SJSA1 (cell line): ENCODE measurements at places on chromosomes 2 and 18. TPM values are rescaled to one million over a fixed set of nuclear protein-coding genes. Genes with fewer than 3 reads are reported as not detected.

The ALPI gene
- total RNA-seq = not detected in 2 replicates

The HOXD12 gene
- total RNA-seq = 0.13 TPM in 1 of 2 replicates, not detected in the other

The SCYGR4 gene
- not detected in 2 replicates for total RNA-seq

The FLACC1 gene
- 0.58 and 0.75 TPM in 2 replicates for total RNA-seq

The KIAA2012 gene
- 0.03 TPM in 1 of 2 replicates, not detected in the other for total RNA-seq

The TBR1 gene
- 0.03 TPM in 1 of 2 replicates, not detected in the other for total RNA-seq

The EFHD1 gene
- total RNA-seq = 0.66 and 1.4 TPM in 2 replicates

DNA sequence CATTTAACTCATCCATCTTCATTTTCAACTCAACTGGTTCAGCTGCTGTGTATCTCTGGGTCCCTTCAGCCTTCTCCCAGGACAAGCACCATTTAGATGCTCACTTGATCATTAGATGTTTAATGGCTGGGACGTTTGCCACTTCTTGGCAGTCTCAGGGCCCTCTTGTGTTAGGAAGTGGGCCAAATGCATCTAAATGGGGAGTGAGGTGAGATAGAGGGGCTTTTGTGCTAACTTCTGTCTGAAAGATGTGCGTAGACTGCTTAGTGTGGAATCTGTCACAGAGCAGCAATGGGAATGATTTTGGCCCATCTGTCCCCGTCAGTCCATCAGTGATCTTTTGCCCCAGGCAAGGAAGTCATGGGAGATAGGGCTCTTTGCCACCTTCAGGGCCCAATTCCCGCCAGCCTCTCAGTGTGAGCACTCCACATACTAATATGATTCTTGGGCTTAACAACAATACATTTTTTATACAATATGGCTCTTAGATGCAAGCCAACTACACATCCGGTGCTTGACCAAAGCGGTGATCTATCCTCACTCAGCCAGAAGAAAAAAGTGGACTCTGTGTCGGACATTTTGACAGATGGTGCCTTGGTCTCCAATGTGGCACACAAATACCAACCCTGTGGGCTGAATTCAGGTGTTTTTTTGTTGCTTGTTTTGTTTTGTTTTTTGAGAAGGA lies 95.7 kb upstream of the EPC2 start:
- no peak for DNase-seq
- no peak overlapping the region for H3K27ac ChIP-seq
- H3K4me1 ChIP-seq = no peaks in the 10 kb centered on the region; the same call in 1 of the 2 replicates
- no peaks in the 10 kb centered on the region for H3K36me3 ChIP-seq

- no peaks in the 10 kb centered on the region for H3K27me3 ChIP-seq
- no peaks in the 10 kb centered on the region for H3K36me3 ChIP-seq
- no peak overlapping the region for H3K27ac ChIP-seq
- no peak for DNase-seq
- H3K4me3 ChIP-seq = no peak overlapping the region
Observed at GRCh38 chr2:232534940-232535651, 4.4 kb upstream of the CHRNG start.

GRCh38 chr2:240629619-240629967 lies 4.3 kb downstream of the GPR35 start:
- H3K4me1 ChIP-seq = 0 out of 2 replicates have a peak, but pooled peaks cover 3% of the 10 kb centered on the region
- H3K4me3 ChIP-seq = no peak overlapping the region
- no peak overlapping the region for H3K27ac ChIP-seq
- H3K27me3 ChIP-seq = no peaks in the 10 kb centered on the region

DNA sequence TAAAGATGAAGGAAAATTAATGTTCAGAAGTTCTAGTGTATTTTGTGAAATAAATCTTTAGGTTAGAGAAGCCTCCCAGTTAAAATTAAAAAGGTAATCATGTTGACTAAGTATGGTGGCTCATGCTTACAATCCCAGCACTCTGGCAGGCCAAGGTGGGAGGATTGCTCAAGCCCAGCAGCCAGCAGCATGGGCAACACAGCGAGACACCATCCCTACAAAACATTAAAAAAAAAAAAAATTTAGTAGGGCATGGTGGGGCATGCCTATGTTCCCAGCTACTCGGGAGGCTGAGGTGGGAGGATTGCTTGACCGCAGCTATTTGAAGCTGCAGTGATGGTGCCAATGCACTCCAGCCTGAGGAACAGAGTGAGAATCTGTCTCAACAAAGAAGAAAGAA lies 17.9 kb downstream of the XPO1 start:
- no peak overlapping the region for H3K27ac ChIP-seq
- no peaks in the 10 kb centered on the region for H3K27me3 ChIP-seq
- peaks cover 89% of the 10 kb centered on the region for H3K36me3 ChIP-seq
- H3K4me1 ChIP-seq = no peaks in the 10 kb centered on the region
- H3K4me3 ChIP-seq = no peak overlapping the region
- no peak for DNase-seq

DNA sequence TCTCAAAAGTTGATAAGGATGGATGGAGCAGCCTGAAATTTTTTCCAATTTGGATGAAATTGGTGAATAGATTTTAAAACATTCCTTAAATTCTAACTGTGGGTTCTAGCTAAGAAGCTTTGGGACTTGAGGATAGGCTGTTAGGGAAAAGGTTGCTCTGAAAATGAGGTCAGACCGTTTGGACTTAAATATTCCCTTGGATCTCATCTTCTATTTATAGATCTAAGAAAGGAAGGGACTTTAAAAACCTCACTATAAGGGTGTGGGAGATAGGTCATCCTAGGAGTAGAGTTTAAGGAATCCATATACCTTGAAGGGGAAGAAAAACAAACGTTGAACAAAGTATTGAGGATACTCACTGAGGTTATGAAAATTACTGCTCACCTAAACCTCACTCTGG lies 17.4 kb upstream of the SNORC start:
- DNase-seq = no peak
- peaks cover 57% of the 10 kb centered on the region for H3K36me3 ChIP-seq
- no peak overlapping the region for H3K4me3 ChIP-seq
- H3K27ac ChIP-seq = no peak overlapping the region
- H3K4me1 ChIP-seq = peaks cover 49% of the 10 kb centered on the region
- no peaks in the 10 kb centered on the region for H3K27me3 ChIP-seq

DNA sequence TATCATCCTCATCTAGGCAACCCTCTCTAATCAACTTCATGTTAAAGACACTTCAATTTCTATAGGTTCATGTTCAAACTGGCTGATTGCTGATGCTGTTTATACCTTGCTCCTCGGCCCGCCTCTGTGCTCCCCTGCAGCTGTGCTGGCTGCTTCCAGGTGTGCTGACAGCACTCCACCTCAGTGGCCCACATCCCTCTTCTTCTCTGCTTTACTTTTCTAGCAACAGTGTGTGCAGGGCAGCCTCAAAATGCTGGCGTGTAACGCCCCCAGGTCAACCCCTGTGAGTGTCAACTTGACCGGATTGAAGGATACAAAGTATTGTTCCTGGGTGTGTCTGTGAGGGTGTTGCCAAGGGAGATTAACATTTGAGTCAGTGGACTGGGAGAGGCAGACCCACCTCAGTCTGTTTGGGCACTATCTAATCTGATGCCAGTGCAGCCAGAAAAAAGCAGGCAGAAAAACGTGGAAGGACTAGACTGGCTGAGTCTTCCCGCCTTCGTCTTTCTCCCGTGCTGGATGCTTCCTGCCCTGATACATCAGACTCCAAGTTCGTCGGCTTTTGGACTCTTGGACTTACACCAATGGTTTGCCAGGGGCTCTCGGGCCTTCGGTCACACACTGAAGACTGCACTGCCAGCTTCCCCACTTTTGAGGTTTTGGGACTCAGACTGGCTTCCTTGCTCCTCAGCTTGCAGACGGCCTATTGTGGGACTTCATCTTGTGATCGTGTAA lies 94.7 kb downstream of the COL6A3 start:
- DNase-seq = no peak
- no peak overlapping the region for H3K4me3 ChIP-seq
- H3K27me3 ChIP-seq = no peaks in the 10 kb centered on the region
- H3K27ac ChIP-seq = no peak overlapping the region
- peaks cover 24% of the 10 kb centered on the region for H3K4me1 ChIP-seq

DNA sequence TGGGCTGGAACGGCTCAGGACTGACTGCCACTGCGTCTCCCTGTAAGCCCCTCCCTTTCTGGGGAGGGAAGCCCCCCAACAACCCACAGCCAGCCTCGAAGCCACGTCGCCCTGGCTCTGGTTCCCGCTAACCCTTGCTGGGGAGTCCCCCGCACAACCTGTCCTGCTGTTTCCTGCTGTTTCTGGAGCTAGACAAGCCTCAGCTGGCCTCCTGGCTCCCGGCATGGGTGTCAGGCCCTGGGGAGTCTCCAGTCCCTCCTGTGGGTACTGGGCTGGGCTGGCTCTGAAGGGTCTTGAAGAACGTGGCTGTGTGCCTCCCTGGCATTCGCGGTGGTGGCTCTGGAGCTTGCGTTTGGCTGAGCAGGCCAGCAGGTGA lies 20.9 kb downstream of the NFATC1 start:
- no peaks in the 10 kb centered on the region for H3K36me3 ChIP-seq
- H3K4me3 ChIP-seq = no peak overlapping the region
- H3K4me1 ChIP-seq = no peaks in the 10 kb centered on the region
- H3K27ac ChIP-seq = no peak overlapping the region
- DNase-seq = no peak

- H3K4me1 ChIP-seq = no peaks in the 10 kb centered on the region
- no peaks in the 10 kb centered on the region for H3K36me3 ChIP-seq
- no peak overlapping the region for H3K27ac ChIP-seq
- H3K27me3 ChIP-seq = no peaks in the 10 kb centered on the region
Observed at GRCh38 chr2:29000481-29000880, 19.4 kb downstream of the TOGARAM2 start.

DNA sequence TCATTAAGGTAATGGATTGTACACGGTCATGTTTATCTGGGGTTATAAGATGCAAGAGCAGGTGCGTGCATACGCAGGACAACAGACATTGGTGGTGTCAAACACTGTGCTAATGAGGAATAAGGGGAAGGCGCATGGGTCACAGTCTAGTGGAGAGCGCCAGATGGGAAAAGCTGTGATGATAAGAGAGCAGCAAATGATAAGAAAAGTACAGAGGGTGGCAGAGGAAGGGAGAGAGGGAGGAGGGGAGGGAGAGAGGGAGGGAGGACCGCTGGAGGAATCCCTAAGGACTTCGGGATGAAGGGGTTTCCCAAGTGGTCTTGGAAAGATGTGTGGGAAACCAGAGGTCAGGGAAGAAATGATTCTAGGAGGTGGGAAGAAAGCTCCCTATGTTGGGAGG lies 2.9 kb downstream of the TNFRSF11A start:
- no peaks in the 10 kb centered on the region for H3K36me3 ChIP-seq
- DNase-seq = no peak
- no peak overlapping the region for H3K27ac ChIP-seq
- peaks cover 64% of the 10 kb centered on the region for H3K27me3 ChIP-seq

DNA sequence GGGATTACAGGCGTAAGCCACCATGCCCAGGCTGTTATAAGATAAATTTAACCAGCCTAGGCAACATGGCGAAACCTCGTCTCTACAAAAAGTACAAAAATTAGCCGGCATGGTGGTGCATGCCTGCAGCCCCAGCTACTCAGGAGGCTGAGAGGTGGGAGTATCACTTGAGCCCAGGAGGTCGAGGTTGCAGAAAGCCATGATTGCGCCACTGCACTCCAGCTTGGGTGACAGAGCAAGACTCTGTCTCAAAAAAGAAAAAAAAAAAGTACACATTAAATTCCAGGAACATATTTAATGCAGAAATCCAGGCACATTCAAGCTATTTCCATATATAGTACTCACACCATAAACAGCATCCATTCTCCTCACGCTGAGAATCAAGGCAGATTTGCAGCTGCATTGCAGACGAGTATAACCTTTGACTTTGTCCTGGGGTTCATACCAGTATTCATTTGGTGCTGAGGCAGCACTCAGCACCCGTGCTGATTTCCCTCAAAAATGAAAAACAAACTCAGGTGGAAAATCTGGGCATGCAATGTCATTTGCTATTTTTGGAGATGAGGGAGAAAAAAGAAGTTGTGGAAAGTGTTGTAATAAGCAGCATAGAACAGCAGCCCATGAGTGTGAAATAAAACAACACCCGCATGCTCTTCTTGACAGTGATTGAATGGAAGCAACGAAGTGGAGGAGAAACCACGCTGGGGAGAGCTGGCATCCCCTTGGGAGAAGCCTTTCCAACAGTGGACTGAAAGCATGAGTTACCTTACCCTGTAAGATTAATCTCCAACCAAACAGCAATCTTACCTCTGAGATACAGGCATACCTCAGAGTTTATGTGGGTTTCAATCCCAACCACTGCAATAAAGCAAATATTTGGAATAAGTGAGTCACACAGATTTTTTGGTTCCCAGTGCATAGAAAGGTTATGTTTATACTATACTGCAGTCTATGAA lies 46.8 kb upstream of the ANXA4 start:
- no peaks in the 10 kb centered on the region for H3K36me3 ChIP-seq
- peaks cover 59% of the 10 kb centered on the region for H3K4me1 ChIP-seq
- peak; percentile 81 for DNase-seq
- no peaks in the 10 kb centered on the region for H3K27me3 ChIP-seq
- H3K4me3 ChIP-seq = no peak overlapping the region

DNA sequence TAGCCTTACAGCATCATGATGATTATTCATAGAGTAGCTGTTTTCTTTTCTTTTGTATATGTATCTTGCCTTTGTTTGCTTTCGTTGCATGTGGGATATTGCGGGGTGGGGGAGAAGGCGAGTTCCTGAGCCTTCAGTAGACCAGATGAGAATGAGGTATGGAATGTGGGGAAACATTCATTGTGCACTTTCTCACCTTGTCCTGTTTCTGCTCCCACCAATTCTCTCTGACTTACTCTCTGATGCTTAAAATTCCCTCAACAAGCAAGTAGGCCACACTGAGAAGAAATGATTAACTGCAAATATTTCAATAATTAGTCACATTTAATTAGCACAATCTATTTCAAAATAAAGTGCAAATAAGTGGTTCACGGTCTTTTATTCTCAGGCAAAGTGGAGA lies 31.0 kb downstream of the GKN2 start:
- H3K36me3 ChIP-seq = no peaks in the 10 kb centered on the region
- DNase-seq = peak; percentile 69
- peaks cover 52% of the 10 kb centered on the region for H3K4me1 ChIP-seq
- no peaks in the 10 kb centered on the region for H3K27me3 ChIP-seq

DNA sequence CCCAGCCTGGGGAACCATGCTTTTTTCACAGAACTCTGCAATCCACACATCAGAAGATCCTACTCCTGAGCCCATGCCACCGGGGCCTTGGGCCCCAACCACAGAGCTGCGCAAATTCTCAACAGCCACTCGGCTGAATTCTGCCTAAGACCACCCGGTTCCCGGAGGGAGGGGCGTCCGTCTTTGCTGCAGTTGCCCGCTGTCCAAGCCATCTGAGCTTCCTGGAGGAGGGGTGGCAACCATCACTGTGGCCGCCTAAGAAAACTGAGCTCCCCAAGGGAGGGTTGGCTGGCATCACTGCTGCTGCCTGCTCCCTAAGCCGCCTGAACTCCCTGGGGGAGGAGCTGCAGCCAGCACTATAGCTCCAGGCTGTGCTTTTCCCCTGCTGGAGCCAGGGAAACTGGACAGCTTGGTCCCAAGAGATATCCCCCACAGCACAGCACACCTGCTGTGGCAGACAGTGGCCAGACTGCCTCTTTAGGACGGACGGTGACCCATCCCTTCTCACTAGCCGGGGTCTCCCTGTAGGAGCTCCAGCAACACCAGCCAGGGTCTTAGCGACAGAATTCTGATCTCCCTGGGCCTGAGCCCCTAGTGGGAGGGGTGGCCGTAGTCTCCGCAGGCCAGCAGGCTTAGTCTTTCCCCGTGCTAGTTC lies 1411.6 kb upstream of the CDH2 start:
- no peak for DNase-seq
- H3K36me3 ChIP-seq = no peaks in the 10 kb centered on the region
- H3K4me3 ChIP-seq = no peak overlapping the region
- H3K4me1 ChIP-seq = no peaks in the 10 kb centered on the region
- no peak overlapping the region for H3K27ac ChIP-seq
